ENCODE measurements at places on chromosomes 4 and X.

DNA sequence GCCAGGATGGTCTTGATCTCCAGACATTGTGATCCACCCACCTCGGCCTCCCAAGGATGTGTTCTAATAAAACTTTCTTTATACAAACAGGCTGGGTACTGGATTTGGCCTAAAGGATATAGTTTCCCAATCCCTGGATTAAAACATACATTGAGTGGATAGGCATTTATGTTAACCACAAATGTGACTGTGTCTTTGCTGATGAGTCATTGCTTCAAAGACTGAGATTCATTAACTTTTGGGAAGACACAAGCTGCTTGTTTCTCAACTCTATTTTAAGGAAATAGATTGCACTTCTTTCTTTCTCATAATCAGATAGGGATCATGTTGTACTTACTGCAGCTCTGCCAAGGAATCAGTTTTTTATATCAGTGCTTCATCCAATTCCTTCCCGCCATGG lies 131.3 kb upstream of the AGA start:
- DNase-seq: no peak

- DNase-seq: no peak
These were observed 434.7 kb downstream of the PACRGL start for GRCh38 chr4:21134994-21135393.

DNA sequence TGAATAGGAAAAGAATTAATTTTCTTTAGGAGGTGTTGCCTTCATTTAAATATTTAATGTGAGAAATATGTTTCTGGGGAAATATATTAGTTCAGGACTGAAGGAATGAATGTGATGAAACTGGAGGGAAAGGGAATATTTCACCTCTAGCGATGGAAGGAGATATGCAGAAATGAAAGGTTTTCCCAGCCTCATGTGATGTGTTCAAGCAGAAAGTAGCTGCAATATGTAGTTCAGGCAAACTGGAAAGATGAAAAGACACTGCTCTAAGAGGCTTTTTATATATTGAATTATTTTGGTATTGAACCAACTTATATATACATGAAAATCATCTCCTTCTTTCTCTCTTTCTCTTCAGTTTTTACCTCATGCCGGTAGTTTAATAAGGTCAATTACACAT lies 3.4 kb downstream of the GRID2 start:
- no peak for DNase-seq

DNA sequence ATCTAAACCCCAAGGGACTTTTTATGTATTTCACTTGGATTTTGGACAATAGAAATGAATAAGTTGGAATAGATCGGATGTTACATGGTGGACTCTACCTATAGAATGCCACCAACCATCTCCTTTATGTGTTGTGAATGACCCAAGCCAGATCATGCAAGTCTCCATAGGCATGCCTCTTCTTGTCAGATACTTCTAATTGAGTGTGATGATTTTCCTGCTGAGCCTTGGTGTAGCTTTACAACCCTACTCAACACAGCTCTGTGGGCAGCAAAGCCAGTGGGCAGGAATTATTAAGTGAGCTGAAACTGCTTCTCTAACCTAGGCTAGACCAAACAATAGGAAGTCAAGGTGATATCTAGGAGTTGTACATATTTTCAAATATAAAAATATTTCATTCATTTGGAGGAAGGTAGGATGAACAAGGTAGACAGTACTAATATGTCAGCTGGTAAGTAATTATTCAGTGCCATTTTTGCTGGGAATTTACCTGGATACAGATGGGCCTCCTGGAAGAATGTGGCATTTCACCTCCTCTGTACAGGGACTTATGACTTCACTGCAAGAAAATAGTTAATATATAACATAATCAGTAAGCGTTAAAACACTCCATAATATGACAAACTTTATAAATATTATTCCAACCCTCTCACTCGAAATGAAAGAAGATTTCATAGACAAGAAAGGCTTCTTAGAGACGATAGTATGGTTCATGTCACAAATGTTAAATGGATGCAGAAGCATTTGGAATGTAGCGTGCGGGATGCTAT lies 298.0 kb upstream of the FAT1 start:
- DNase-seq: no peak

DNA sequence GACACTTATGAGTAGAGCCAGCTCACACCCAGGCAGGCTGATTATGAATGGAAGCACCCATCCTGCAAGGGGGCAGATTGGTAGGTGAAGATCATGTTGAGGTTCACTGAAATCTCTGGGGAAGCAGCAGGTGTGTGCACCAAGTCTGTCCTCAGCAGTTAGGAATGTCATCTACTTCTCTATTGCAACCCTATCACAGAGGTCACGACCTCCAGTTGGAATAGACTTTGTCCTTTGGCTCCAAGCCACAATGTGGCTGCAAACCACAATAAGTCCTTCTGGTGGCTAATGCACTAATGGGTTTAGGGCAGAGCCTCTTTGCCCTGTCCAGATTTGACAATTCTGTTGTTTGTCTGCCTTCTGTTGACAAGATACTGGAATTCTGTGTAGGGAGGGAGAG lies 1056.7 kb downstream of the PCDH19 start:
- DNase-seq: no peak

GRCh38 chrX:53483416-53483815 lies 49.2 kb upstream of the HSD17B10 start:
- DNase-seq: no peak

Data from activated CD8-positive, alpha-beta memory T cell treated with anti-CD3 and anti-CD28 coated beads for 1 hour (primary cell).